MM.1S (cell line): ENCODE measurements at places on chromosomes 7 and 10.
A peak's percentile ranks its signal among the peaks of the same experiment; 100 is the strongest.

GRCh38 chr7:137403353-137403695 is 59.8 kb upstream of the PTN start:
- no peak for DNase-seq

DNA sequence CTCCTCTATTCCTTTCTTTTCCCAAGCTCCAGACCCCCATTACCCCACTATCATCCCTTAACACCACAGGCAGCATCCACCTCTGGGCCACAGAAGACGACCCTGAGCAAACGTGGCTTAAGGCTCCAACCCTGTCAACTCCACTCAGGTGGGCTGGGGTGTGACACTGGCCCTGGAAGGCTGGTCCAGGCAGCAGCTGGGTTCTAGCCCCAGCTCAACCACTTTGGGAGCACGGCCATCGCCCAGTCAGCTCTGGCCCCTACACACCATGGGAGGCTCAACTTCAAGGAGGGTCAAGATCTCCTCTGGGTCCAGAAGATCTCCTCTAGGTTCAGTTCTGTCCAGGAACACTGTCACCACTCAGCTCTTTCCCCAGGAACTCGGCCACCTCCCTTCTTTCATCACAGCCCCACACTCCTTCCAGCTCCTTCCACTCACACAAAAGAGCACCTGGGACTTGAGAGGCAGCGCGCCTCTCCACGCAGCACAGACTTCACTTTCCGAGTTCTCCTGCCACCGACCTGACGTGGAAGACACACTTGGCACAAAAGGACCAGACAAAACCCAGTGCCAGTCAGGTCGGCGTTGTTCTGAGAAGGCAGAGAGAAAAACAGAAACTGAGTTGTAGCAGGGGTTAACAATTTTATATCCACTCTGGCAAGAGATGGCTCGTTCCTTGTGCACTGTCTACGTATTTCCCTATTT is 84.1 kb downstream of the CTBP2 start:
- no peak for DNase-seq

GRCh38 chr10:25174461-25175230 is at the start of gene GPR158:
Gene GPR158, plus strand, starts transcription at chr10:25175001. Its CDS starts 420 bp downstream, at chr10:25175421.
- peak; percentile 25 for DNase-seq

GRCh38 chr10:44339218-44339617 is 45.7 kb downstream of the CXCL12 start:
- no peak for DNase-seq

DNA sequence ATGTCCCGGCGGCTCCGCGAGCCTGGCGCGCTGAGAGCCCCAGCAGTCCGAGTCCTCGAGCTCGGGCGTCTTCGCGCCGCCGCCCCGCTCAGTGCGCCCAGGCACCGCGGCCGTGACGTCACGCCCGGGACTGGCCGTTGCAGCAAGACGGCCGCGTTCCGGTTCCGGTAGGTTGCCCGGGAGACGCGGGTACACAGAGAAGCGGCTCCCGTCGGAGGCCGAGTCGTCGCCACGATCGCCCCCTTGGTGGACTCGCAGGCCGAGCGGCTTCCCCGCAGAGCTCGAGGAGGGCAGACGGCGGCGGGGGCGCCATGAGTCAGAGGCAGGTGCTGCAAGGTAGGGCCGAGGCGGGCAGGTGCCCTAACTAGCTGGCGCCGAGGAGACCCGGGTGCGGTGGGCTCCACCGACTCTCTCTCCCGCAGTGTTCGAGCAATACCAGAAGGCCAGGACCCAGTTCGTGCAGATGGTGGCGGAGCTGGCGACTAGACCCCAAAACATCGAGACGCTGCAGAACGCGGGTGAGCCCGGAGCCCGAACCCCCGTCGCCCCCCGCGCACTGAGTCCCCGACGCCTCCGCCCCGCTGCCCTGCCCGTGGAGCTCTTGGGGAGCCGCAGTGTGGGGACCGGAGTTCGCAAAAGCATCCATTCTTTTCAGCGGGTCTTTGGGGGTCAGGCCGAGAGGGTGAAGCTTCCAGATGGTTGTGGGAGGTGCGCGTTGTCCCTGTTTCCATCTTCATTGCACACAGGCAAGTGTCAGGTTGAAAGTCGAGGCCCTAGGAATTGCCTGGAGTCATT is at the start of gene SPAG6:
Gene SPAG6 (plus strand): TSS at position 196 of the 795 bp plus-strand sequence. CDS start 116 bp downstream, at position 312.
- DNase-seq = no peak

- no peak for DNase-seq
Observed at GRCh38 chr10:77955136-77955535, 28.6 kb upstream of the DLG5 start.

DNA sequence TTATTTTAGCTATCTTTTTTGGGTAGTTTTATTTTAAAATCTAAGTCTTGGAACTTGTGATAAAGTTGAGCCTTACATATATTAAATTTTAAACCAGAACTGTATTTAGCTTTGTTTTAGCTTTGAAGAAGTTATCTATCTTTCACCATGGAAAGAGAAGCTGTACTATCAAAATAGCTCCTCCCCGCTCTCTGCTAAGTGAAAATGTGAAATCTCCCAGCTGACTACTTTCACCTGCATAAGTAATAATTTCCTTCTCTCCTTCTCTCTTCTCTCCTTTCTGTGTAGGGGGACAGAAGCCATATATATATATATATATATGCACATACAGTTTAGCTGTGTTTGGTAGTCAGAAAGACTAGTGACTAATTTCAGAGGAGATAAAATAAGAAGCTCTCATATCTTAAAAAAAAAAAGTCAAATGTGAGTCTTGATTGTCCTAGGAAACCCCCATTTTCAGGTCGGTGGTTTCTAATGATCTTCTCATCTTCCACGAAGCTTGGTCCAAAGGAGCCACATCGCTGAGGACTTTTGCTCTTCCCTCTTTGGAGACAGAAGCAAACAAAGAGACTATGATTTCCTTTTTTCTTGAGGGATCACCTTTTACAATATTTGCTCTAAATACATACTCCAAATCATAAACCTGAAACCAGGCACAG is 30.6 kb upstream of the GDI2 start:
- no peak for DNase-seq

DNA sequence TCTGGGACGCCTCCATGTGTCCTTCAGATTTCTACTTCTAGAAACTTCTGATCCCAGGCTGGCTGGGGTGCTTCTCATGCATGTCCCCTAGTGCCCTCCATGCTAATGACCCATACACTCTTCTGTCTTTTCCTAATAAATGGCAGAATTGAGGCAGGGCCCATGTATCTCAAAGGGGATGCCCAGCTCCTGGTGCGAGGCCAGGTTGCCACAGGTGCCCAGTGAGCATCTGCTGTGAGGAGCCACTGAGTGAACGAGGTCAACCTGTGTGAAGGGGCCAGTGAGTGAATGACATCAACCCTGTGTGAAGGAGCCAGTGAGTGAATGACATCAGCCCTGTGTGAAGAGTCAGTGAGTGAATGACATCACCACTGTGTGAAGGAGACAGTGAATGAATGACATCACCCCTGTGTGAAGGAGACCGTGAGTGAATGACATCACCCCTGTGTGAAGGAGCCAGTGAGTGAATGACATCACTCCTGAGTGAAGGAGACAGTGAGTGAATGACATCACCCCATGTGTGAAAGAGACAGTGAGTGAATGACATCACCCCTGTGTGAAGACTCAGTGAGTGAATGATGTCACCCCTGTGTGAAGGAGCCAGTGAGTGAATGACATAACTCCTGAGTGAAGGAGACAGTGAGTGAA is 478.9 kb downstream of the PTPRN2 start:
- no peak for DNase-seq

DNA sequence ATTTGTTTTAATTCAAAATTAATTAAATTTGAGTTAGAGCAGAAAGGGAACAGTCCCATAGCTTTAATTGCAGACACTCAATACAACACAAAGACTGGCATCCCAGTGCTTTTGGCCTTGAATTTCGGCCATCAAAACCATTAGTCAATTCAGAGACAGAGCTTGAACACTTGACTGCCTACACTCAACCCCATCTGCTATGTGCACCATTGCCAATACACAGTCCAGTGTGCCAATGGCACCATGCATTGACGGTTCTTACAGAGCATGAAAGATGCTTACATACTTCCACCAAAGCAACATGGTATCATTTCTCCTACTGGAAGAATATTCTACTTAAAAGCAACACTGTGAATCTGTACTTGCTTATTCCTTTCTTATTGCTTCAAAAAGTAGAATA is 43.6 kb upstream of the LRRTM3 start:
- no peak for DNase-seq

DNA sequence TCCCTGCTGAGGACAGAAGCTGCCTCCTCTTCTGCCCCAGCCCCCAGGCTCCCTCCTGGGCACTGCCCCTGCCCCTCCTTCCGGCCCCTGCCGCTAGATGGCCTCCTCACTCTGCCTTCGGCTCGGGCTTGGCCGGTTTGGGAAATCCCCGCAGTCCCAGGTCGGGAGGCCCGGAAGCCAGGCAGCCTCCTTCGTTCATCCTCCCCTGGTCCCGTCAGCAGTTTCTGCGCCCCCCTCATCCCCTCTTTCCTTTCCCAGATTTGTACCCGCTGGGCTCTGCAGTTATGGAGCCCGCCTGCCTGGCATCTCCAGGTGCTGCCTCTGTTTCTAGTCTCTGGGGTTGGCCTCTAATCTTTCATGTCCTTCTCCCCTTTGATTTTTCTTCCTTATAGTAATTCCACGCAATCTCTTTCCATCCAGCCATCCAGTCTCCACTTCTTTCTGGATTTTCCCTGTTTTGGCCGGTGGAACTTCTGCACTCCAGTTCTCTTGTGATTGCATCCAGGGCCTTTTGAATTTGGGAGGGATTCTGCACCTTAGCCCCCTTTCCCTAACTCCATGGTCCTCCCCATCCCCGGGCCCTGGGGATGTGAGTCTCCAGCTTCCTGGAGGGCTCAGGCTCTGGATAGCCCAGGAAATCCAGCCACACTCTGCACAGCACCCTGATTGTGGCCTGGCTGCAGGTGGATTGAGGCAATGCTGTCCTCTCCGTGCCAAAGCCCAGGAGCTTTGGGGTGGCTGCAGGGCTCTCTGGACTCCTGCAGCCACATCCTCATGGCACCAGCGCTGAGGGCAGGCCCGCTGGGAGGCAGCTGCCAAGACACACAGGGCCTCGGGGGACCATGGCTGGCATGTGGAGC is 3.3 kb upstream of the SHH start:
- DNase-seq = peak; percentile 72

DNA sequence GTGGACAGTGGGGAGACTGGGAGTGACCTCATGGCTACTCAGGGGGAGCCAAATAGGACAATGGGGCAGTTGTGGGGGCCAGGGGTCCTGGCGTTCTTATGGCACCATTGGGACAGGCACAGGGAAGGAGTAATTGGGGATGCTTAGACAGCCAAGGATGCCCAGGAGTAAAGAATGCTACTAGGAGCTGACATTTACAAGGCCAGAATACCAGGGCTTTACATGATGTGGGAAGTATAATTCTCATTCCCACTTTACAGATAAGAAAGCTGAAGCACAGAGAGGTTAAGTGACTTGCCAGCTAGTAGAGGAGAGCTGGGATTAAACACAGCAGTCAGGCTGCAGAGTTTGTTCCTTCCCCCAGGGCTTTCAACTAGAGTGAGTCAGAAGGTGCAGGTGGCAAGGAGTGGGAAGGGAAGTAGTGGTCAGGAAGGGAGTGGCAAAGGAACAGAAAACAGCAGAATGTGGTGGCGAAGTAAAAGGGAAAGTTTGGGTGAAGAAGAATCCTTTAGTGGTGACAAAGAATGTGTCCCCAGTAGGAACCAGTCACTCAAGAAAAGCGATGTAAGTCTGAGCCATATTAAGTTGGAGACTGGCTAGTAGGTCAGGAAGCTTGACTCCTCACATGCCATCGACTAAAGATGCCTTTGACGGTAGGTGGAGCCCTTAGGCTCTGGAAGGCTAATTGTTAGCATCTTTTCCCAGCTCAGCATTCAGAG is 32.8 kb downstream of the CPVL start:
- peak; percentile 82 for DNase-seq

GRCh38 chr7:74134117-74134620 is 40.0 kb upstream of the EIF4H start:
- DNase-seq = no peak

DNA sequence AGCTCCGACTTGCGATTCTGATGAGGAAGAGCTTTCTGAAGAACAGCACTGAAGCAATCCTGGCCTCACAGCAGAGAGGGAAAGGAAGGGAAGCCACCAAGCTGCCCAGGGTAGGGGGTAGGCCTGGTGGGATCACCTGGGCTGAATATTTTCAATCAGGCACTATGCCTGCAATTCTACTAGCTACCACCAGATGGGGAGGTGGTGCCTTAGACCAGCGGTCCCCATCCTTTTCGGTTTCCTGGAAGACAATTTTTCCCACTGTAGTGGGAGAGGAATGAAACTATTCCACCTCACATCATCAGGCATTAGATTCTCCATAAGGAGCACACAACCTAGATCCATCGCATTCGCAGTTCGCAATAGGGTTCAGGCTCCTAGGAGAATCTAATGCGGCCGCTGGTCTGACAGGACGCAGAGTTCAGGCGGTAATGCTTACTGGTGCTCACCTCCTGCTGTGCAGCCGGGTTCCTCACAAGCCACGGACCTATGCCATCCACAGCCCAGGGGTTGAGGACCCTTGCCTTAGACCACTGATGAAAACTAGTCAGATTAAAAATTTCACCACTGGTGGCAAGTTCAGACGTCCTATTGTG is 2.7 kb downstream of the LRRC20 start:
- DNase-seq = peak; percentile 50

DNA sequence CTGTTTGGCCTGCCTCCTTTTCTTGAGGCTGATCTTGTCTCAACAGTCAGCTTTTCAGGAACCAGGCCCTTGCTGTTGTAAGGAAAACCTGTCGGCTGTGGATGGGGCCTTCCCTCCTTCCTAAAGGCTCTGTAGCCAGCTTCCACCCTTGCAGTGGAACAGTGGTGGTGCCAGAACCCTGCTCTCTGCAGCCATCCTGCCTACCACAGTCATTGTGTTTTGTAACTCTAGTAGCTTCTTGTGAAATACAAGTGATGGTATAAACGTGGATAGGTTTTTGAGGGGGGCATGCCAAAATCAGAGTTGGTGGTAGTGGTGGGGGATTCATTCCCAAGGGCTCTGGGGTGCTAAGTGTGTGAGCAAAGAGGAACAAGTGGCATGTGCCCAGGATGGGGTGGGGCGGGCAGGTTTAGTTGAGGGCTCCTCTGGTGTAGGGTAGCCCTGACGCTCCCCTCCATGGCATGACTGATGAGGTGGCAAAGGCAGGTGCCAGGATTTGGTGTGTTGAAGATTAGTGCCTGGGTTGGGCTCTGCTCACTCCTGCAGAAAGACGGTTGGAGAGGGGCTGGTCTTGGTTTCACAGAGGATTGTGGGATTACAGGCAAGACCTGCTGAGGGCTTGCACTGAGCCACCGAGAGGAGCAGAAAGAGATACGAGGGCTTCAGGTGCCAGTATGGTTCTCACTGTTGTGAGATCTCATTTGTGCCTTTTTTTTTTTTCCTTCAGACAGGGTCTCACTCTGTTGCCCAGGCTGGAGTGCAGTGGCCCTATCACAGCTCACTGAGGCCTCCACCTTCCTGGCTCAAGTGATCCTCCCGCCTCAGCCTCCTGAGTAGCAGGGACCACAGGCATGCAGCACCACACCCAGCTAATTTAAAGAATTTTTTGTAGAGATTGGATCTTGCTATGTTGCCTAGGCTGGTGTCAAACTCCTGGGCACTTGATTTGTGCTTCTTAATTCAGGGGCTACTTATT is 7.4 kb downstream of the TSPAN14 start:
- DNase-seq = no peak
